ENCODE measurements at places on chromosomes 2 and 18.
A peak's percentile ranks its signal among the peaks of the same experiment; 100 is the strongest.

- no peak for DNase-seq
These were observed 2.7 kb downstream of the NARS1 start for GRCh38 chr18:57618910-57619309.

- DNase-seq: peak; percentile 58
These were observed 32.3 kb downstream of the FHOD3 start for GRCh38 chr18:36329684-36330434.

DNA sequence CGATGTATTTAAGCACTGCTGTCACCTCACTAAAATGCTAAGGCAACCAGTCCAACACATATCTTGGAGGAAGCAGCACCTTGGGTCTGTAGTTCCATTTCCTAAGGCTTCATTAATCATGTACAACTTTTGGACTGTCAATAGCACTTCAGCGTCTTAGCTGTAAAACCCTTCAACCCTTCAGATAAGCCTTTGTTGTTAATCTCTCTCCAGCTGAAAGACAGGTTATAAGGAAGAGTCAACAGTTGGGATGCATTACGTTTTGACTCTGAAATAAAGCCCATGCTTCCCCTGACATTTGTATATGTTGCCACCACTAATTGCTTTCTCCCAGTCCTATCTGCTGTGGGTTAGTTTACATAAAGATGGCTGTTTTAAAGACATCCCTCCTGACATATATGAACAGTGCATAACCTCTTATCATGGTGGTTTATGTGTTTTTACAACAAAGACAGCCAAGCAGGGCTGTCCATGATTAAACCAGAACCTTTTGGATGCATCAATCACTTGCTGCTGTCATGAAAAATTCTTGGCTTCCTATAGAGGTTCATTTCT lies 81.5 kb downstream of the EPHA4 start:
- no peak for DNase-seq

- no peak for DNase-seq
These were observed 308.6 kb downstream of the AKAIN1 start for GRCh38 chr18:4888251-4889040.

GRCh38 chr2:199797431-199798403 lies 53.3 kb downstream of the FTCDNL1 start:
- DNase-seq: no peak
